NCI-H1694 (cell line): ENCODE measurements at places on chromosomes 5 and 9.

- no peak for DNase-seq
These were observed 58.0 kb downstream of the ZNF510 start for GRCh38 chr9:96719921-96720320.

- no peak for DNase-seq
These were observed 202.9 kb downstream of the EPB41L4A start for GRCh38 chr5:112216140-112216539.

- no peak for DNase-seq
These were observed 183.3 kb downstream of the DIRAS2 start for GRCh38 chr9:90459321-90459720.

- no peak for DNase-seq
These were observed 1909.4 kb upstream of the WWC1 start for GRCh38 chr5:166382031-166382430.

DNA sequence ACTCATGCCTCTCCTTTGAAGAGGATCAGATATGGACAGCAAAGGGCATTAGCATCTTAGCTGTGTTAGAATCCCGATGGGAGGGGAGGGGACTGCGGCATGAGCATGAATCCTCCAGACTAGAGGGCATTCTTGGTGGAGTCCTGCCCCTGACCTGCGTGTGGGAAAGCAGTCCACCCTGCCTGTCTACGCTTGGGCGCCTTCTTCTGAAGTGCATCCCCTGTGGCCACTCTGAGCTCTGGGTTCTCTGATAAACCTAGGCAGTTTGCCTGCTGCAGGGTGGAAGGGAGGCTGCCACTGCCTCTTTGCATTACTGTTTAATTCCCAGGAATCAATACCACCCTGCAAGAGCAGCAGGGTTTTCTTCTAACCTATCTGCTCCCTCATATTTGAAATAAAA lies 169.3 kb downstream of the INSYN2B start:
- DNase-seq = no peak

DNA sequence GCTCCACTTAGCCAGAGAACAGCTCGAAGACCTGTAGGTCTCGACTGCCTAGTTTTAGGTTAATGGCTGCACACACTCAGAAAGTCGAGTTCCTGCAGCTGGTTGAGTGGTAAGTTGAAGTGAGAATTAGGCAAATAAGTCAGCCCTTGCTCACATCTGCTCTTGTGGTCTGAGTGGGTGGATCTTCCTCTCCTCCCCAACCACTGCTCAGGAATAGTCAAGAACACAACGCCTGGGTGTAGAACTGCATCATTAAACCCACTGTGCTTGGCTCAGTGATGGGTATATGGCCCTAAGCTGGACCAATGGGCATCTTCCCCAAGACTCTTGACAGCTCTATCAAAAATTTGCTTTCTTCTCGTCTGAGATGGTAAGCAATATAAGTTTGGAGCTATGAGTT lies 20.9 kb upstream of the ADAM19 start:
- DNase-seq = no peak

DNA sequence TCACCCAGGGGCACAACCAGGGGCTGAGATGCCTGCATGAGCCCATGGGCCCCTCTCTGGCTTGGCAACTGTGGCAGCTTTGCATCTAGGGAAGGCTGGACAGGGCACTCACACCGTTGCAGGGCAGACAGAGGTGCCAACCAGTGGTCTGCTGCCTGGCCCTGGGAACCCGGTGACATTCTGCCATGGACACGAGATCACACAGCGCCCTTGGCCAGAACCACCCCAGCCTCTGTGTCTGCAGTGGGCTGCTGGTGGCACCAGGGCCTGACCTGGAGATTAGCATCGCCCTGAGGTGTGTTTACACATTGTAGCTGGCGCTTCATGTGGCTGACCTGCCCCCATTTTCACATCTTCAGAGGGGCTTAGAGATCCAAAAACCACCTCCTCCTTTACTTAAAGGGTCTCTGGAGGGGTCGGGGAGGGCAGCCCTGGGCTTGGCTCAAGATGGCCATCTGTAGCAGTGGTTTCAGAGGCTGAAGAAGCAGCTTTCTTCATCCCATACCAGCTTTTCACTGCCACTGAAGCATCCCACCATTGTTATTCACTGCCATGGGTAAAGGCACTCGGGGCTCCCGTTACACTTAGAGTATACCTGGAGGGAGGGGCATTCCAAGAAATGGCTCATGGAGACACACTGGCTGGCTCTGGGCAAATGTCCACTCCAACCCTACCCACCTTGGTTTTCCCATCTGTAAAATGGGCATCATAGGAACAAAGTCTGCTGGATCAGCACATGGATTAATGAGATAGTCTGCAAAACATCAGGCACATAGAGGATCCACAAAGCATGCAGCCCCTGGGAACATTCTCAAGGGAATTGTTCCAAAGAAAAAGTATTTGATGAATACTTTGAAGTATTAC lies 11.4 kb downstream of the DCANP1 start:
- DNase-seq = no peak

- no peak for DNase-seq
These were observed 39.7 kb upstream of the SLC25A51 start for GRCh38 chr9:37943345-37944265.

DNA sequence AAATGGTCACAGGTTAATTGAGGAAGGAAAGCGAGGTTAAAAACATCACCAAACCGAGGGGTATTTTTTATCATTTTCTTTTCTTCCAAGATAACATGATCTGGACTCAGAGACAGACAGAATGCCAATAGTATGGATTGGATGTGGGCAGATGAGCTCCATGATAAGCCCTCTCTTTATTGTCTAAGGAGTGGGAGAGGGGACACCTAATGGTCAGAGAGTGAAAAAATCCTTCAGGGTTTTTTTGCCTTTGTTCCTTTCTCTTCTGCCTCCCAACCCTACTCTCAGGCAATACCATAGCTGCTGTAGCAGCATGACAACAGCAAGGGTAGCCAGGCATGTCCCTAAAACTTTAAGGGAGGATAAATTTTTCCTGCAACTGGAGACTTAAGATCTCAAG lies 94.7 kb downstream of the DIRAS2 start:
- no peak for DNase-seq

DNA sequence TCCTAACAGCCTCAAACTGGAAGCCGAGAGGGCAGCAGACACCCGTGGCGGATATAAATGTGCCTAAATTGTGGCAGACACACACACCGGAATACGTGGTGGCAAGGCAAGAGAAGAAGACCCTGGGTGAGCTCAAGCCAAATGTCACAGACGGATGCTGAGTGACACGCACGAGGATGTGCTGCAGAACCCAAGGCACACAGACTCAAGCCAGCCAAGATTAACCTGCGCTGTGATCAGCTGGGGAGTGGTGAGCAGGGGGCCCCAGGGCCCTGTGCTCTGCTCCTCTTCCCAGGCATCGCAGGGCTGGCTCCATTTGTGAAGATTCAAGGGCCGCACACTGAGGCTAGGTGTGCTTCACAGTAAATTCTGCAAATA lies 16.4 kb downstream of the SEMA4D start:
- DNase-seq = no peak

DNA sequence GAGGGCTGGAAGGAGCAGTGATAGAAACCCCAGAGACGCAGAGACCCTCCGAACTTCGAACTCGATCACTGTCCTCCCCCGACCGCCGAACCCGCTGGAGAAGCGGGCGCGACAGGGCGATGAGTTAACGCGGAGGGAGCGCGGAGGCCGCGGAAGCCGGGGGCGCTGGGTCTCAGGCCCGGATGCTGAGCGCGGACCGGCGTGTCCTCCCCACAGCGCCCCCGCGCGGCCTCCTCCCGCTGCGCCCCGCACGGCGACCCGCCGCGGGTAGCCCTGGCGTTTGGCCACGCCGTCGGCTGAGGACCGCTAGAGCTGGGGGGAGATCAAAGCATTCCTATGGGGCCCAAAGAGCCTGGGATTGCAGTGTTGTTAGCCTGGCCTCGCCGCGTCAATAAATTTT lies 7.7 kb upstream of the DMRT2 start:
- no peak for DNase-seq

- peak; percentile 5 for DNase-seq
These were observed 1.2 kb upstream of the MEGF9 start for GRCh38 chr9:120715389-120715924.

DNA sequence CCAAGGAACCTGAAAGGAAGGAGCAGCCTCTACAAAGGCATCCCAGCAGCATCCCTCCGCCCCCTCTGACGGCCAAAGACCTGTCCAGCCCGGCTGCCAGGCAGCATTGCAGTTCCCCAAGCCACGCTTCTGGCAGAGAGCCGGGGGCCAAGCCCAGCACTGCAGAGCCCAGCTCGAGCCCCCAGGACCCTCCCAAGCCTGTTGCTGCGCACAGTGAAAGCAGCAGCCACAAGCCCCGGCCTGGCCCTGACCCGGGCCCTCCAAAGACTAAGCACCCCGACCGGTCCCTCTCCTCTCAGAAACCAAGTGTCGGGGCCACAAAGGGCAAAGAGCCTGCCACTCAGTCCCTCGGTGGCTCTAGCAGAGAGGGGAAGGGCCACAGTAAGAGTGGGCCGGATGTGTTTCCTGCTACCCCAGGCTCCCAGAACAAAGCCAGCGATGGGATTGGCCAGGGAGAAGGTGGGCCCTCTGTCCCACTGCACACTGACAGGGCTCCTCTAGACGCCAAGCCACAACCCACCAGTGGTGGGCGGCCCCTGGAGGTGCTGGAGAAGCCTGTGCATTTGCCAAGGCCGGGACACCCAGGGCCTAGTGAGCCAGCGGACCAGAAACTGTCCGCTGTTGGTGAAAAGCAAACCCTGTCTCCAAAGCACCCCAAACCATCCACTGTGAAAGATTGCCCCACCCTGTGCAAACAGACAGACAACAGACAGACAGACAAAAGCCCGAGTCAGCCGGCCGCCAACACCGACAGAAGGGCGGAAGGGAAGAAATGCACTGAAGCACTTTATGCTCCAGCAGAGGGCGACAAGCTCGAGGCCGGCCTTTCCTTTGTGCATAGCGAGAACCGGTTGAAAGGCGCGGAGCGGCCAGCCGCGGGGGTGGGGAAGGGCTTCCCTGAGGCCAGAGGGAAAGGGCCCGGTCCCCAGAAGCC lies 30.8 kb downstream of the CD180 start:
- no peak for DNase-seq

GRCh38 chr5:44860267-44860666 lies 51.5 kb downstream of the MRPS30 start:
- no peak for DNase-seq

GRCh38 chr5:139481122-139481533 lies 1.4 kb downstream of the STING1 start:
- no peak for DNase-seq

- no peak for DNase-seq
These were observed 222.6 kb downstream of the EBF1 start for GRCh38 chr5:158877124-158877581.
